CD4-positive, alpha-beta T cell treated with Interleukin-17A for 4 hours (primary cell): ENCODE measurements at places on chromosomes 2 and 18.

- DNase-seq, result no peak
Observed at GRCh38 chr2:89829828-89830227, 1138.4 kb downstream of the RPIA start.

DNA sequence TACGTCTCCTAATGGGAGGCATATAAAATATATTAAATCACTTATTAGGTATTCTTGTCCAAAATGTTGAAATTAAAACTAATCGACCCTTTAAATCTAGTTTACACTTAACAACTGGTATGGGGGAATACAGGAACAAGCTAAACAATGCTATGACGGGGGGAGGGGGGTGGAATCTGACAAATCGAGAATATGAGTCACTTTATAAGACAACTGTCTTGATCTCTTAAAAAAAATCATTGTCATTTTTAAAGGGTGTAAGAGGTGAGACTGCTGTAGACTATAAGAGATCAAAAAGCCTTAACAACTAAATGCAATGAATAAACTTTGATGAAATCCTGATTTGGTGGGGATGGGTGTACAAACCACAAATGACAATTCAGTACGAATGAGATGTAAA is 6.0 kb downstream of the MAP3K2 start:
- DNase-seq, result peak; percentile 46

DNA sequence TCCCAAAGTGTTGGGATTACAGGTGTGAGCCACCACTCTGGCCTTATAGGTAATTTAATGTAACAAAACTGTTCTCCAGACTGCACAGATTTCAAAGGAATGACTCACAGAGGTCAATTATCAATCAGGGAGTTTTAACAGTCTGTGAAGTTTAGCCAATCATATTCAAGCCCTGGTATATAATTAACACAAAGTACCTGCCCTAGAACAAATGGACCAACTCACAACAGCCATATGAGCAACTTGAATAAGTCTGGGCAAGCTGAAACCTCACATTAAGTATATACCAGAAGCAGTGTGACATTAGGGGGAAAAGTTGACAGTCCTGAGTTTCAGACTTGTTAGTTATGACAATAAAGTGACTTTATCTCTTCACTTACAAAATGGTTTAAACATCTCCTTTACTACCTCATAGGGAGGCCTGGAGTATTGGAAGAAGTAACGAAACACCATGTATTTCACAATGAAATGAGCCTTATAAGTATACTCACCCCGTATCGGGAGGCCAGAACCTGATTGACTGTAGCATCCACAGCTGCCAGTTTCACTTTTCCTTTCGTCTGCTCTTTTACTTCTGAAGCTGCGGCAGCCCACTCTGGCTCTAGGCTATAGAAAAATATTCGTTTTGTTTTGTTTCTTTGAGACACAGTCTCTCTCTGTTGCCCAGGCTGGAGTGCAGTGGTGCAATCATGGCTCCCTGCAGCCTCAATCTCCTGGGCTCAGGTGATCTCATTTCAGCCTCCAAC is 22.2 kb downstream of the PDIA6 start:
- DNase-seq, result no peak

DNA sequence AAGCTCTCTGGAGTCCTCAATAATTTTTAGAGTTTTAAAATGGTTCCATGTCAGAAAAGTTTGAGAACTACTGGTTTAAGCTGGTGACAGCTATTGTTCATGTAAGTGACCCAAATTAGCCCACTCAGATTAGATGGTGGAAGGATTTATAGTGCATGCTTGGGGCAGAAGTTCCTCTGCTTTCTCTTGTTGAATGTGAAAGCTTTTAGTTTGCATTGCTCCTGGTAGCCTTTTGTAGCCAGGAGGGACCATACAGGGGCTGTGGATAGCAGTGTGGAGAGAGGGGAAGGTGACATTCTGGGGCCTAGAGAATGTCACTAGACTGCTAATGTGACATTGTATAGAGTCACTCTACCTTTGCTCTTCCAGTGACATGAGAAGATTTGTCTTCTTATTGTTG is 40.3 kb upstream of the IGFBP5 start:
- DNase-seq, result no peak

DNA sequence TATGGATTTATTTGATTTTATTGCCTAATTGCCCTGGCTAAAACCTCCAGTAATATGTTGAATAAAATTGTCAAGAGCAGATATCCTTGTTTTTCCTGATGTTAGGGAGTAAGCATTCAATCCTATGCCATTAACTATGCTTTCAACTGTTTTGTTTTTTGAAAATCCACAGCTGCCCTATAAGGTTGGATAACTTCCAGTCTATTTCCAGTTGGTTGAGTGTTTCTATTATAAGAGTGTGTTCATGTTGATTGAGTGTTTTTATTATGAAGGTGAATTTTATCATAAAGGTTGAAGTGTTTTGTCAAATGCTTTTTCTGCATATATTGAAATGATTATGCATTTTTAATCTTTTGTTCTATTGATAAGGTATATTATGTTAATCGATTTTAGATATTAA is 149.9 kb upstream of the SCN7A start:
- no peak for DNase-seq

DNA sequence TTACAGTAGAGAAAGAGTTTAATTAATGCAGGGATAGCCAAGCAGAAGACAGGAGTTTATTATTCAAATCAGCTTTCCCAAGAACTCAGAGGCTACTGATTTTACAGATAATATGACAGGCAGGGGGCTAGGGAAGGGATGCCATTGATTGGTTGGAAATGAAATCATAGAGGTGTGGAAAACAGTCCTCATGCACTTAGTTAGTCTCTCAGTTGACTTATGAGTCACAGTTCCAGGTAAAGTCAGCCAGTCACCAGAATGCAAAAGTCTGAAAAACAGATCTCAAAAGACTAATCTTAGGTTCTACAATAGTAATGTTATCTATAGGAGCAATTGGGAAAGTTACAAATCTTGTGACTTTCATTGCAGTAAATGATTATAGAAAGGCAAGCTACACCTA is 676.4 kb upstream of the CHAC2 start:
- no peak for DNase-seq
